ENCODE measurements at places on chromosomes 4 and X.

DNA sequence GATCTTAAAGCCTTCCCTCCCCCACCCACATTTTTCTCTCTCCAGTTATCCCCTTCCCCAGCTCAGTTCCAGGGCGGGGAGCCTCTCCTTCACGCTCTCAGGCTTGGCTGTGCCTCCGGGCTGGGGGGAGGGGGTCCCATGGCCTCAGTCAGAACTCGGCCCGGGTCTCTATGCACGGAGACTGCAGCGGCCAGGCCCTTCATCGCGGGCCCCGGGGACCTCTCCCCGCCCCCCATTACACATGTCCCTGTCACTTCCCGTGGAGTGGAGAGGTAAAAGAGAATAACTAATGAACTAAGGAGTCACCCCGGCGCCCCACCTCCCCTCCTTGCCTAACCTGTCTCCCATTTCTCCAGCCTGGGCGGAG lies 838 bp upstream of the PRICKLE3 start:
- DNase-seq = no peak

DNA sequence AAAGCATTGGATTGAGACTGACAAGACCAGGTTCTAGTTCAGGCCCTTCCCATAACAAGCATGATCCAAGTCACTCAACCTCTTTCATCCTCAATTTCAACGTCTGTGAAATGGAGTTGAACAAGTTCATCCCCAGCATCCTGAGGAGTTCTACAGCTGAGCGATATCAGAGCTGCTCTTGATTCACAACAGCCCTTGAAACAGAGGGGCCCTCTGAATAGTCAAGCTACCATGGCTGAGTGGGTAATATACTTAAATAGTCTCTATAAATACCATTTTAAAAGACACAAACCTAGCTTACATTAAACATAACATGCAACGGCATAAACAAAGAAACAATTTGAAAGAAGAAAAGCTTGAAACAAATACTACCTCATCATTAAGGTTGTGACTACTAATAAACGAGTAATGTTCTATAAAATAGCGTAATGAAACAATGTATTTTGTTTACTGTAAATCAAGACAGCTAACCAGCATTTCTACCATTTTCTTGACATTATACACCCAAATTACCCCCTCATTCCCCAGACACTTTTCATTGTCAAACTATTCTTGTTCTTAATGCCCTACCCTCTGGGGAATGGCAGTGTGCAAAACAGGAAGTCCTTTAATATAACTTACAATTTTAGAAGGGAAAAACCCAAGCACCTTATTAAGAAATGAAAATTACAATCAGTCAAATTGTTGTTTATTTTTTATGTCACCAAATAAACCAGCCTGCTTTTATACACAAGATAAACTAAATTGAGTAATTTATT lies 202.3 kb downstream of the PARM1 start:
- no peak for DNase-seq

GRCh38 chr4:40178672-40179071 lies 18.2 kb upstream of the RHOH start:
- no peak for DNase-seq

- no peak for DNase-seq
Measured at GRCh38 chr4:106615961-106616360, 247.4 kb upstream of the GIMD1 start.

GRCh38 chrX:17861489-17862011 lies 452 bp upstream of the RAI2 start:
- DNase-seq = no peak

GRCh38 chrX:19204636-19205035 lies 82.4 kb upstream of the ADGRG2 start:
- DNase-seq = no peak

GRCh38 chr4:82463221-82463620 lies 32.8 kb downstream of the ENOPH1 start:
- DNase-seq = no peak

- DNase-seq = no peak
Measured at GRCh38 chr4:25585901-25586523, 69.6 kb upstream of the SLC34A2 start.
